Activated CD8-positive, alpha-beta memory T cell treated with anti-CD3 and anti-CD28 coated beads for 4 hours (primary cell): ENCODE measurements at places on chromosomes 4 and X.

GRCh38 chrX:18582910-18583493 lies 88.9 kb downstream of the RS1 start:
- DNase-seq: no peak

DNA sequence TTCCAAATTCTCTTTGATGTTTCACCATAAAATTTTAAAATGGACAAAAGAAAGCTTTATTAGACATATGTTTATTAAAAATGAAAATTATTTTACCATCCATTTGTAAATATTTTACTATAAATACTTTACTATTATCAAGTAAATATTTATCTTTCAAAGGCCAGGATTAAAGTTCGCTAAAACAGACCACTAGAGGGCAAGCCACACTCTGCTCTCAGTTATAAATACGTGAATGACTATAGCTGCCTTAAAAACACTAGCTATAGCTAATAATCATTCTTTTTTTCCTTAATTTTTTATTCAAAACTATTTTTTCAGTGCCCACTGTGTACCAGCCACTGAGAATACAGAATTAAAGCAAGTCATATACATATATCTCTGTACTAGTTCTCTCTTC lies 38.6 kb downstream of the UNC5C start:
- no peak for DNase-seq

DNA sequence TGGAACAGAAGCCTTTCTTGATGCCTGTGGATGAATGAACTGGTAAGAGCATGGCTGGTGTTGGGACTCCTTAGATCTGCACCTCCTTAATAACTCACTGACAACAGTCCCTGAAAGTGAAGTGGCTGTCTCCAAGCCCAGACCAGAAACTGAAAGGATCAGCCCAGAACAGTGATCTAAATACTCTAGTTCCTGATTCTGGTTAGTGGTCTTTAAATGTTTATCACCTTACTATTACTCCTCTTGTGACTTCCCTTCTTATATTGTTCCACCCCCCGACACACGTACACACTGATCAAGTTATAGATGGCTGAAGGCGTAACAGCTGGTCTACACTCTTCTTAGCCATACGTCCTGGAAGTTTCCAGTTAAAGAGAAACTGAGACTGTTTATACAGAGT lies 33.8 kb upstream of the ARMCX2 start:
- no peak for DNase-seq

GRCh38 chr4:47720787-47721186 lies 117.1 kb downstream of the CORIN start:
- DNase-seq: no peak

GRCh38 chrX:20399728-20400414 lies 133.2 kb upstream of the RPS6KA3 start:
- DNase-seq: no peak

- DNase-seq: no peak
Observed at GRCh38 chrX:50202539-50202938, 1.7 kb upstream of the AKAP4 start.

DNA sequence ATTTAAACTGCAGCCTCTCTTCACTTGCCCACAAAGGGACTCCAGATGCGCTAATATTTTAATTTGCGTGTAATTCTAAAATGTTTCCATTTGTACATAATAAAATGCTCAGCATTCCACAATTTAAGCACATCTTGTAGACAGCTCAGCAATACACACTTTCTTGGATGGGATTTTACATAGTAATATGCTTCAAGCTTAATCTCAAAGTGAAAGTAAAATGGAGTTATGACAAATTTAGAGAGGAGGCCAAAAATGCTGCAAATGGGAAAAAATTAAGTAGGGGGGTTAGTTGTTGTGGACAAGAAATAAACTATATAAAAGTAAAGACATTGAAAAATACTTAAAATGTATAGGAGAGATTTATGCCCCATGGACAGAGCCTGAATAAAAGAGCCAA lies 149.1 kb downstream of the FBXO8 start:
- no peak for DNase-seq

DNA sequence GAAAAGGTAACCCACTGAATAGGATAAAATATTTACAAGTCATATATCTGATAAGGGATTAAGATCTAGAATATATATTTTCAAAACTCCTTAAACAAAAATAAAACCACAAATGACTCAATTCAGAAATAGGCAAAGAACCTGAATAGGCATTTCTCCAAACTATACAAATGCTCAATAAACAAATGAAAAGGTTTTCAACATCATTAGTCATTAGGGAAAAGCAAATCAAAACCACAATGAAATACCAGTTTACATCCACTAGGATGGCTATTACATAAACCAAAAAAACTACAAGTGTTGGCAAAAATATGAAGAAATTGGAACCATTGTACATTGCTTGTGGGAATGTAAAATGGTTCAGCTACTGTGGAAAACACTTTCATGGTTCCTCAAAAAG lies 167.0 kb upstream of the GALNT7 start:
- DNase-seq: no peak

DNA sequence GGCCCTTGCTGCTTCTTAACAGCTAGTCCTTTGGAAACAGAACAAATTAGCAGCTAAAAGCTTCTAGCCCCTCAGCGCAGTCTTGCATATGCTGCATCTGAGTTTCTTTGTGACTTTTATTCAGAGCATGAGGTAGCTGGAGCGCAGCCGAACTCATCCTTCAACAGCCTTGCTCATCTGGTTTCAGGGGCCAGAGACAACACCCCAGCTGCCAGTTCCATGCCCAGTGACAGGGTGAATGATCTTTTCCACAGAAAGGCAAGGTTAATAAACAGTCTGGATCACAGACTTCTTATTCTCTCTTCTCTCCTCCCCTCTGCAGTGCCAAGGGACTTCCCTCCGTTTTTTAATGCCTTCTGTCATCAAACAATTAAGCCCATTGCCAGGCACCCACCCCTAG lies 216.6 kb upstream of the INTU start:
- no peak for DNase-seq
